ENCODE measurements at places on chromosomes 2 and 18.

GRCh38 chr2:43631618-43632317, 5.3 kb upstream of the PLEKHH2 start:
- no peak for DNase-seq

DNA sequence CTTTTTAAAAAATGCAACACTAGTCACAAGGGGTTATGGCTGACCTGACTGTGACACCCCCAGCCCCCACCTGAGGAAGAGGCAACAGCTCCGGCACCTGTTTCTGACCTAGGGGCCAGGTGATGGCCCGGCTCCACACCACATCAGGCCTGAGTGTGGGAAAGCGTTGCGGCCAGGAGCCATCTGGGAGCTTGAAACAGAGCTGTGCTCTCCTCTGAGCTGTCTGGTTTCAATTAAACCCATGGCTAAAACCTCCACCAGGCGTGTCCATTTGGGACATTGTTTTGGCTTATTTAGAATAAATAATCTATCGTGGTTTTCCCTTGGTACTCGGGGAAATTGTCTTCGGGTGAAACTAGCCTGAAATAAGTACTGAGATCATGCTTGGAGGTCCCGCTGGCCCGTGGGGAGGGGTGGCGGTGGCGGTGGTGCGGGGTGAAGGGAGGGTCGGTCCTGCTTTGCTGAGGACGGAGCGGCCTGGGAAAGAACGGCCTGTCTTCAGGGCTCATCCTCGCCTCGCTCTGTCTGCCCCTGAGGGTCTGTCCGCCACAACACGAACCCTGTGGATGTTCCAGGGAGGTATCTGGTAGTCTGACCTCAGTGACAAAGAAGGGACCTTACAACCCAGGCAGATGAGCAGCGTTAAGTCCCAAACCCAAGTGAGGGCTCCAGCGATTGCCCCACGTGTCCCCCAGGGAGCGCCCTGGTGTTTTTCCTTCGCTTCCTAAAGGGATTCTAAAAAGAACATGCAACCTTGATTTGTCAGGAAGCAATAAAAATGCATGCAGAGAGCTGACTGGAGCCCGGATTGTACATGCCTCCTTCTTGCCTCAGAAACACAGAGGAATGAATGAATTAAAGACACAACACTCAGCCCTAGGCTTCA, 58.7 kb downstream of the IL1RL2 start:
- no peak for DNase-seq

DNA sequence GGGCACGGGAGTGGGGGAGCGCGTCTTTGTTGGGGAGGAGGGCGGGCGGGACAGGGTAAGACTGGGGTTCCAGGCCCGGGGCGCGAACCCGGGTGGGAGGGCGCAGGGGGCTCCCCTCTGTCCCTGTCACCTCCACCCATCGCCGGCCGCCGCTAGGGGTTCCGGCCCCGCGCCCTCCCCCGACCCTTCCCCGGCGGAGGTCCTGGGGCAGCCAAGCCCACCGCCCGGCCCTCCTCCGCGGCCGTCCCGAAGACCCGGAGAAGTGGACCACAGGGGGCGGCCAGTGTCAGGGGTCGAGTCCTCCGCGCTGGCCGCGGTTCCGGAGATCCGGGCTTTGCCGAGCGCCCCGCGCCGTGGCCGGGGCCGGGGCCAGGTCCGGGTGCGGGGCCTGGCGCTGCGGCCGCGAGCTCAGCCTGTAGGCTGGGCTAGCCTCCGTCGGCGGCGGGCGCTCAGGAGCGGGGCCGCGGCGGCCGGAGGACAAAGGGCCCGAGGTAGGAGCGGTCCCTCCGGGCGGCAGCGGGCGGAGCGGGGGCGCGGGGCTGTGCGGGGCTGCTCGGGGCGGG, 16.6 kb upstream of the E2F6 start:
- no peak for DNase-seq

GRCh38 chr18:58447402-58448095, 181.3 kb downstream of the ALPK2 start:
- DNase-seq = no peak

- no peak for DNase-seq
These were observed 481.0 kb downstream of the TGIF1 start for GRCh38 chr18:3931013-3931315.

DNA sequence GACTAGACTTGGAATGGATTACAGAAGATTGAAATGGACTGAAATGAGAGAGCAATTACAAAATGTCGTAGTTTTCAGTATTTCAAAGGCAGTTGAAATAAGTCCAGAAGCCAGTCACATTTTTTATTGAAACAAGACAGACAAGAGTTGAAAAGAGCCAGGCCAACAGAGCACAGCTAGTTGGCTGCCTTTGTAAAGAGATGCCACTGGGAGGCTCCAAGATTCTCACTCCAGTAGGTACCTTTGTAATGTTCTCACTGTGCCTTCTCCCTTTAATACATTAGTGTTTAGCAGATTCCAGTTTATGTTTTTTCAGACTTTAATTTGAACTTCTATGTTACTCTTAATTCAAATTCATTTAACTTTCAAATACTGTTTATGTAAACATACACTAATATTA, 234.8 kb downstream of the DSEL start:
- DNase-seq = no peak

DNA sequence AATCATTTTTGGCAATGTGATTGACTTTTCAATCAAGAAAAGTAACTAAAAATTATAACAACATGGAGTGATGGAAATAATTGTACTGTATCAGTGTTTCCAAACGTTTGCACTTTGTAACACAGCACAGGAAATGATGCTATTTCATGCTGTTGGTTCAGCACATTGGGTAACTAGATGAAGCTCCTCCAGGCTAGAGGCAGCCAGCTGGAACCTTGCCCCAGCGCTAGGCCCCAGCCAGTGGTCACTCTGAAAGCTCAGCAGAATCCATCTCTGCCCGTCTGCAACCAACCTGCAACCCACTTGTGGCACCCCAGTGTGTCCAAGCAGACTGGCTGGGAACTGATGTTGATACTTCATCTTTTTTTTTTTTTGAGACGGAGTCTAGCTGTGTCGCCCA, 15.3 kb downstream of the UNC50 start:
- DNase-seq = no peak

- DNase-seq = no peak
These were observed 20.2 kb downstream of the PSTPIP2 start for GRCh38 chr18:46051731-46052461.

- DNase-seq = no peak
These were observed 275.9 kb downstream of the CDH20 start for GRCh38 chr18:61609131-61609530.

GRCh38 chr18:7482342-7482741, 84.8 kb upstream of the PTPRM start:
- DNase-seq = no peak

- DNase-seq = no peak
These were observed 5.2 kb downstream of the CHRNG start for GRCh38 chr2:232544674-232545073.

DNA sequence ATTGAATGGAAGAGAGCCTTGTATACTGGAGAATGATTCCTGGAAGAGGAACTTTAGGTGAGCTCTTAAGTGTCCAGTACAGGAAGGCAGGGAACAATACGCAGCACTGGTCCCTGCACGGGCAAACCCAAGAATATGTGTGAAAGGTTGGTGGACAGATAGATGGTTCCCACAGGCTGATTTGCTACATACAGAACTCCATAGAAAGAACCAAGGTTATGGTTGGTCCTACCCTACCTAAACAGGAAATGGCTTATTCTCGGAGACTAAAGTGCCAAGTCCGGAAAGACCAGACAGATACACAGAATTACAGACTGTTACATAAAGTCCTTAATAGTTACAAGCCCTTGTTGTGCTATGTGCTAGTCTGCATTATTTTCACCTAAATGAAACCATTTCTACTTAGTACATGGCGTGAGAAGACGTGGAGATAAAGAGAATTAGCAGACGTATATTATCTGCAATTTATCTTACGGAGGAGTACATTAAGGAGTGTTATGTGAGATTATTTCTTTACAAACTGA, 1.2 kb downstream of the REV1 start:
- DNase-seq = no peak

DNA sequence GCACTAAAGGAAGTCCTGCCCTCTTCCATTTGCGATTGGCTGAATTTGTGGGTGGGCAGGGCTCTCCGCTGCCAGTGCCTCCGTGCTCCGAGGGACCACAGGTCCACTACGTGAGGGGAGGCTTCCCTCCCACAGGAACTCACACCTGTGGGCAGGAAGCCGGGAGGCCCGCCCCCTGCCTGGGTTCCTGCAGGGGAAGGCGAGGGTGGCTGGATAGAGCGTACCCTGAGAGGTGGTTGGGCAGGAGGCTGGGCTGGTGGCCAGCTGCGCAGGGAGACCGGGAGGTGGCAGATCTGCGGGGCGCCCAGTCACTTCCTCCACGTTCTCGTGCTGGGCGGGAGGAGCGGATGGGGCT, 47.0 kb upstream of the PTH2R start:
- DNase-seq = no peak

GRCh38 chr2:241279413-241279812, 36.1 kb downstream of the HDLBP start:
- DNase-seq = no peak

- DNase-seq = no peak
These were observed 81.2 kb downstream of the GATA6 start for GRCh38 chr18:22250591-22250996.

GRCh38 chr2:64021578-64021977, 2.4 kb upstream of the VPS54 start:
- no peak for DNase-seq

DNA sequence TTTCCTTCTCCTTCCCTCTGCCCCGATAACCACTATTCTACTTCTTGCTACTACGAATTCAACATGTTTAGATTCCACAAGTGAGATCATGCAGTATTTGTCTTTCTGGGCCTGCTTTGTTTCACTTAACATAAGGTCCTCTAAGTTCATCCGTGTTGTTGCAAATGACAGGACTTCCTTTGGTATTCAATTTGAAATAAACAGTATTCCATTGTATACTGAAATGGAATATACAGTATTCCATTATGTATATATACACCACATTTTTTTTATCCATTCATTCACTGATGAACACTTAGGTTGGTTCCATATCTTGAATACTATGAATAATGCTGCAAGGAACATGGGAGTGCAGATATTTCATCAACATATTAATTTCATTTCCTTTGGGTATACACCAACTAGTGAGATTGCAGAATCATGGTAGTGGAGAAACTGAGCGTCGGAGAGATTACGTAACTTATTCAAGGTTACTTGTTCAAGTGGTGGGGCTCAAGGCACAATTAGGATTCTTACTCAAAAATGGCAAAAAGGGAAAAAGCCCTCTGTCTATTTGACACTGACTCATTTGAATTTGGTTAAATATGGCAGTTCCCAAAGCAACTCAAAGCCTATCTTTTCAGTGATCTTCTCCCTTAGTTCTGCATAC, 85.1 kb downstream of the CHN1 start:
- no peak for DNase-seq

GRCh38 chr2:102030855-102031527, 39.2 kb downstream of the IL1R2 start:
- DNase-seq = no peak

DNA sequence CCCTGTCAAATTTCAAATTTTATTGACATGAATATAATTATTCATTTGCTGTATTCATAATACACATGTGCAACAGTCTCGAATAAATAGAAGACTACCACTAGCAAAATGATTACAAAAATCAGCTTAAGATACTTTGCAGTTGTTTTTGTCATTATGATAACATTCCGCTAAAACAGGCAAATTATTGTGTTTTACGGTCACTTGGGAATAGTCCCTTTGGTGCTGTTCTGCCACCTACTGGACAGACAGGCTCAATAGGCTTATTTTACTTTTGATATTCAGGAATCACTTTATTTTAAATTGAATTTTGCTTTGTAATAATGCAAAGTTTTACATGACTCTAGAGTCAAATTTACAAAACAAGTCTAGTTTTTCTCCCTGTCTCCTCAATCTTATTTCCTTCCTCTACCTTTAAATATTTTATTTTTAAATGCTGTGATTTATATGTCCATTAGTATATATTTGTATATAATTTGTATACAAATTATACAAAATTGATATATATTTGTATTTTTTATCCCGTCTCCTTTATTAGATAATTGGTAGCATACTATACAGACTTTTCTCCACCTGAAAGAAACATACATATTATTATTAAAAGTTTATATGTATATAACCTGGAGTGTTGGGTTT, 456.3 kb downstream of the DLGAP1 start:
- no peak for DNase-seq

- peak; percentile 97 for DNase-seq
These were observed at the start of gene TXNL1 for GRCh38 chr18:56638232-56639103. Gene TXNL1 (minus strand): TSS chr18:56638592. CDS start chr18:56638440, 152 bp downstream.

DNA sequence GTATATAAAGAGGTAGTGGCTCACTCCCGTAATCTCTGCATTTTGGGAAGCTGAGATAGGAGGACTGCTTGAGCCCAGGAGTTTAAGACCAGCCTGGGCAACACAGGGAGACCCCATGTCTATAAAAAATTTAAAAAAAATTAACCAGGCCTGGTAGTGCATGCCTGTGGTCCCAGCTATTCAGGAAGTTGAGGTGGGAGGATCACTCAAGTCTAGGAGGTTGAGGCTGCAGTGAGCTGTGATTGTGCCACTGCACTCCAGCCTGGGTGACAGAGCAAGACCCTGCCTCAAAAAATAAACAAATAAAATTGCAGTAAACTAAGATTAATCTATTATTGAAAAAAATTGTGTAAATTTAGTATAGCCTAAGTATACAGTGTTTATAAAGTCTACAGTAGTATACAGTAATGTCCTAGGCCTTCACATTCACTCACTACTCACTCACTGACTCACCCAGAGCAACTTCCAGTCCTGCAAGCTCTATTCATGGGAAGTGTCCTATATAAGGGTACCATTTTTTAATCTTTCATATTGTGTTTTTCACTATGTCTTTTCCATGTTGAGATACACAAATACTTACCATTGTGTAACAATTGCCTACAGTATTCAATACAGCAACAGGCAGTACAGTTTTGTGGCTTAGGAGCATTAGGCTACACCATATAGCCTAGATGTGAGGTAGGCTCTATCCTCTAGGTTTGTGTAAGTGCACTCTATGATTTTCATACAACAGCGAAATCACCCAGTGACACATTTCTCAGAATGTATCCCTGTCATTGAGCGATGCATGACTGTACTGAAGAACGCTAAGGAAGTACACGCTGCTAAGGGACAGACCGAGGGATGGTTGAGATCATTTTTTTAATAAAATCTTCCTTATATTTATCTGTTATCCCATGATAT, 10.4 kb upstream of the MAP4K3 start:
- DNase-seq = no peak

DNA sequence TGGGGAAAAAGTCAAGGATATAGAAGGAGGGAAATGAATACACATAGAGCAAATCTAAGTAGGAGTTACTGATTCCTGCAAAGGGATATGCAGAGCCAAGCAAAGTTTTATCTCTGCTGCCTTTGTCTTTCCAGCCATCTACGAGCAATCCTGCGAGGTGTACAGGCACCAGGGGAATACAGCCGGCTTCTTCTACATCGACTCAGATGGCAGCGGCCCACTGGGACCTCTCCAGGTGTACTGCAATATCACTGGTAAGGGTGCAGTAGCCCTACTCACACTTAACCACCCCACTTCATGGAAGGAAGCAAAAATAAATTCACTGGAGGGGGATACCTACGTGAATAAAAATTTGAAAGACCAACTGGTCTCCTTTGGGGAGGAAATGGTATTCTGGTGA, 584.6 kb downstream of the CNTNAP5 start:
- DNase-seq = no peak

Data from SJCRH30 (cell line).